WTC11 (cell line): ENCODE measurements at places on chromosomes 4 and X.

- no peak for DNase-seq
These were observed 165.6 kb upstream of the GALNT7 start for GRCh38 chr4:173002830-173003561.

DNA sequence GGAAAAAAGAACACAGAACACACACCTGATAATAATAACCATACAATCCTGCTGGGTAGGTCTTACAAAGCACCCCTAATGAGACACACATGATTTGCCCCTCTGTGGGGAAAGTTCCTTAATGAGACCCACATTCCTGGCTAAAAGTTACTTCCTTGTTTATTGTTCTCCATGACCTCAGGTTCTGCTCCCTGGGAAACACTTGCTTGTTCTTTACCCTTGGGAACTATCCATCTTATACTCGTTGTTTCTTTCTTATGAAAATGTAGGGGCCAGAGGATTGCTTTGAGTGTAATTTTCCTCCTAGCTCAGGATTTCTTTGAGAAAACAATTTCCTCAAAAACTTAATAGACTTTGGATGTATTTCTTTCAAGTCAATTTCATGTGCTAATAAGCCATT lies 52.1 kb upstream of the PCDH10 start:
- no peak for DNase-seq

DNA sequence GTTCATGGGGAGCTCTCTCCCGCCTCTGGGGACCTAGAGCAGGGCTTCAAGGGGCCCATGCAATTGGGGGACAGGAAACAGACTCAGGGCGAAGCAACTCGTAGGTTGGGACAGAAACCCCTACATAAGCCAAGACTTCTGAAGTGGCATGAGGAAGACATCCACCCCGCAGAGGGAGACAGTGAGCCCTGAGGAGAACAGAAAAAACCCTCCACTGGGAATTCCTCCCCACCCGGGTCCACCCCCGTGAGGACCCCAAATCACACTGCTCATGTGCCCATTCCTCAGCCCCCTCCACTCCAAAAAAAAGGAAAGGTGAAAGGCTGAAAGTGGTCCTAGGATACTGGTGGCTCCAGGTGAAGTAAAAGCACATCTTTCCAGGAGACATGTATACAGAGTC lies 74.0 kb downstream of the CPZ start:
- no peak for DNase-seq

DNA sequence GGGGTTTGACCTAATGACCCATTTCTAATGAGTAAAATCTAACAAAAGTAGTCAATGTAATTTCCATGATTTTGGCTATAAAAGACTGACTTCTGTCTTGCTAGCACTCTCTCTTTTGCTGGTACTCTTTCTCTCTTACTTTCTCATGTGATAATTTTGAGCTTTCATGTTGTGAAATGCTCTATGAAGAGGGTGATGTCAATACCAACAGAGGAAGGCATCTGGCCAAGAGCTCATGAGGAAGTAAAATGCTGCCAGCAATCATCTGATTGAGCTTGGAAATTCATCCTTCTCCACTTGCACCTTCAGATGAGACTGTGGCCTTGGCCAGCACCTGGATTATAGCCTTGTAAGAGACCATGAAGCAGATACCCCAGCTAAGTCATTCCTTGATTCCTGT lies 347.7 kb downstream of the HS3ST1 start:
- no peak for DNase-seq

- DNase-seq = no peak
These were observed 44.9 kb upstream of the SMAD1 start for GRCh38 chr4:145436796-145437195.

- no peak for DNase-seq
These were observed 197.7 kb downstream of the TRIML1 start for GRCh38 chr4:188336891-188337290.

DNA sequence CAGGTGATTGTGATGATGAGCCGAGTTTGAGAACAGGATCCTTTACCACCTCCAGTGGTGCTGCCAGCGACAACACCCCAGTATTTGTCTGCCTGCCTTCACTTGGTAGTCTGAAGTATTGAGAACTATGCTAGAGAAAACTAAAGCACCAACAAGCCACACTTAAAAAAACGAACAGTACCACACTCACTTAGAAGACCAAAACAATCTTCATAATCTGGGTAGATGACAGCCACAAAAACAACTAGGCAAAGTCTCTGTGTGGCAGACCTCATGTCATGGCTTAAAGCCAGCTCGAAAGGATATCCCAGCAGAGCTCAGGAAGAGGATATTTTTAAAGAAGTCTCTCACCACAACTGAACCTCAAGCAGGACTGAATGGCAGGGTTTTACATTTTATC lies 236.0 kb downstream of the GPC3 start:
- DNase-seq = no peak

- DNase-seq = no peak
These were observed 76.8 kb downstream of the FAM114A1 start for GRCh38 chr4:38944440-38944839.

GRCh38 chr4:169144061-169144600 lies 126.6 kb downstream of the SH3RF1 start:
- DNase-seq = no peak
